NCI-H2081 treated with DMSO at 0.1 percent for 48 hours (cell line): ENCODE measurements at places on chromosomes 1 and 21.
A peak's percentile ranks its signal among the peaks of the same experiment; 100 is the strongest.

DNA sequence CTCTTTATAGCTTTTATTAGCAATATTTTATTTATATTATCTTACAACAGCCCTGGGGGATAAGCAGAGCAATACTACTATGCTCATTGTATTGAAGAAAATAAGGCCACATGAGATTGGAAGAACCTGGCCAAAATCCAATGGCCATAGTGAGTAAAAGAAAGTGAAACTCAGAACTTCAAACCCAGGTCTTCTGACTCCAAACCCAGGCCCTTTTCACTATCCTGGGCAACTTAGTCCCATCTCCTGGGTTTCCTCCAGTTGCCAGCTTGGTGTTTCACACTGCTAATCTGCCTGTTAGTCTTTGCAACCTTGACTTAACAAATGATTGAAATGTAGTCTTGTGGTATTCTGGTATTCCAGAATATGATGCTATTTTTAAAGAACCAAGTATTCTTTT is 22.4 kb upstream of the EXO1 start:
- DNase-seq = no peak

- DNase-seq = no peak
Measured at GRCh38 chr21:32411350-32412161, 950 bp upstream of the EVA1C start.

DNA sequence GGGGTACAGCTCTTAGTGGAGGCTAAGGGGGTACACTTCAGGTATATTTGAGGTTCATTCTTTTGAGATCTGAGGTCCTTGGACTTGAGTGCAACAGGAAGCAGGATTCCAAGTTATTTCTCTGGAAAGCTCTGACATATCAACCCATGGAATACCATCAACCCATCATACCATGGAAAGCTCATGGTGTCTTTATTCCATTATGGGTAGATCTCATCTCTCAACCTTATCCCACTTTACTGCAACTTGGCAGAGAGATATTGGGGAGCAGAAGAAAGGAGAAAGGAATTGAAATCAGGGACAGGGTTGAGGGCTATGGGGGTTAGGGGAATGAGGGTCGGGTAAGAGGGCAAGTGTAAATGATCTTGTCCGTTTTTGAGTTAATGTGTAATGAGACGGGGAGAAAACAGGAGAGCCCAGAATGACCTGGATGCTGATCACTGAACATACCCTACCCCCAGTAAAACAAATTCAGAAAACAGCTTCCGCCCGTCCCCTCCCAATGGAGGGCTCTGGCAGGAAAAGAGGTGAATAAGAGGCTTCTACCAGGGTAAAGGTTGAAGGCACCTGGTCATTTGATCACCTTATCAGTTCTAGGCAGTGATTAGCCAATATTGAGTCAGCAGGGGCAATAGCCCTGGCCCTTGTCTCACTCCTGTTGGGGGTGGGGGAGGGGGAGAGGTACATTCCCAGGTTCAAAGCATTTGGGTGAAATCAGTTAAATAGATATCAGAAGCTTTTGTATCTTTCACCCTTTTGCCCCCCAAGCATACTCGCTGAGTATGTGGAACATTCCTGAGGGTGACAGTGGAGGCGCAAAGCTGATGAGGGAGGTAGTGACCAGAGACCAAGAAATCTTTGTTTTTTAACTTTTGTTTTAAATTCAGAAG is 622 bp upstream of the APOA2 start:
- no peak for DNase-seq

DNA sequence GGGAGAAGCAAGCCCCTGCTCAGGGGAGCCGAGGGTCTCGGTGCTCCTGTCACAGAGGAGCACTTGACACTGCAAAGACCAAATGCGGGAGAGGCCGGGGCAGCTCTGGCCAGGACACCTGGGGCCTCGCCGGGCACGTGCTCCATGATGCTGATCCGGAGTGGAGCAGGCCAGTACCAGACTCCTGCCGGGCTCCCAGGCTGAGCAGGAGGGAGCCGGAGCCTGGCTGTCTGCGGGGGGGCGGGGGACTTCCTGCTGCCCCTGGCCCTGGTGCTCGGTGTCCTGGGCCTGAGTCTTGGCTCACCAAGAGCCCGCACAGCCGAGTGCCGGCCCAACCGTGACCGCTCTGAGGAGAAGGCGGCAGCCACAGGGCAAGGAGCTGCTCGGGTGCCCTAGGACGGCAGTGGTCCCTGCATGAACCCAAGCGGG is 38.5 kb upstream of the TMEM52 start:
- no peak for DNase-seq

DNA sequence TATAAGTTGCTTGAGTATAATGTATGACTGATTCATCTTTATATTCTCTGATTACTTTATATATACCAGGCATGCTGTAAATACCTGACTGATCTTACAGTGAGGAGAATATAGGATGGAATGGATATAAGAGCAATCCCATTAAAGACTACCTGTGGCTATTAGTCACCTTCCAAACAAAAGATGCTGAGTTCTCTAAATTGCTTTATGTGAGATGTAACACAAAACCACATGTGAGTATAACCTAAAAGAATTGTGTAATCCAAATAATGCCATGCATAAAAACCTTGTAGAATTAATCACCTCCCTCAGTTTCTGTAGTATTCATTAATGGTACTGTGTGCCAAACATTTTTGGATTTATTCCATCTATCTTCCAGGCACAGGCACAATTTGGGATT is 134.6 kb upstream of the LRRC7 start:
- no peak for DNase-seq

GRCh38 chr1:71196685-71197084 is 115.8 kb upstream of the ZRANB2 start:
- DNase-seq = peak; percentile 7

GRCh38 chr21:39660191-39660980 is 47.6 kb downstream of the B3GALT5 start:
- DNase-seq = peak; percentile 36

GRCh38 chr1:156434989-156435544 is 65.5 kb downstream of the MEF2D start:
- no peak for DNase-seq

DNA sequence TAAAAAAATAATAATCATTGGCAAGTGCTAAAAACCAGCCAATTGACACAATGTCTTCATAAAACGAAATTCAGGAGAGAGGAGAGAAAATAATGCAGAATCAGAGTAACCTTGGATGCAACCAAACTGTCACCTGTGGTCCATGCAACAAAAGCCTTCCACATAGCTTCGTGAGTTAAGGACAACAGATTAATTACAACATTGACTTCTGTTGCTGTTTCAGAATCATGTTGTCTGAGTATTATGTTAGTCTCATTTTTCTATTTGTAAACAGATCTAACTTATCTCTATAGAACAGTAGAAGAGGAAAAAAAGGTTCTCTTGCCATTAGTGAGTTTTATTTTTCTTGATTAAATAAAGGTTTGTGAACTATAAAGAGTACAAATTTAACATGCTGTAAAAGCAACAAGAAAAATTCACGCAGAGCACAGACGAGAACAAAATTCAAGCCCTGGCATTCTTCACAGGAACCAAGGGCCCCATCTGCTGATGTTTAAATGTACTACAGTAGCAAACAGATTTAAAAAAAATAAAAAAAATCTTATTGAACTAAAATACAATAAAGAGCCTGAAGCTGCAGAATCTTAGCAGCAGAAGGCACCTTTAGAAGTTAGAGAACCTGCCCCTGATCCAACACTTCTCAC is 381.1 kb upstream of the PKN2 start:
- DNase-seq = no peak

DNA sequence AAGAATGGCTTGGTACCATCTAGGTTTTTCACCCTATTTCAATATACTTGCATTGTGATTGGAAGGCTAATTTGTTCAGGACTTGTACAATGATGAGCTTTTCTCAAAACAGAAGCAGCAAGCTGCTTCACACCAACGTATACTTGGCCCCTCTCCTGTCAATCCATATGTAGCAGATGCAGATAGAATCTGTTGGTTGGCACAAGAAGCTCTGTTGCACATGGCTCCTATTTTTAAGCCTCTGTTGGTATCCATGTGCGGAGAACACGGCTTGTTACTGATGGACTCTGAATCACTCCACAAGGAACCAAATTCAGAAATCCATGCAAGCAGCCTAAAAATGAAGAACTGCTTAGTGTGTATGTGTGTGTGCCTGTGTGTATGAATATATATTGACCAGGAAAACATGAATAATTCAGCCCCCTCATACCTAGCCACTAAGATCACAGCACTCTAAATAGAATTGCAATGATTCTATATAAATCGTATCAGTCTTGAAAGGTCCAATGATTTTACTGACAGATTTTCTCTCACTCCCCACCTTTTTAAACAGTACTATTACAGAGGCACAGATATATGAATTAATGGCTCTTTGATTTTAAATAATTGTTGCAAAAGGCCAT is 258.4 kb upstream of the DPYD start:
- no peak for DNase-seq

DNA sequence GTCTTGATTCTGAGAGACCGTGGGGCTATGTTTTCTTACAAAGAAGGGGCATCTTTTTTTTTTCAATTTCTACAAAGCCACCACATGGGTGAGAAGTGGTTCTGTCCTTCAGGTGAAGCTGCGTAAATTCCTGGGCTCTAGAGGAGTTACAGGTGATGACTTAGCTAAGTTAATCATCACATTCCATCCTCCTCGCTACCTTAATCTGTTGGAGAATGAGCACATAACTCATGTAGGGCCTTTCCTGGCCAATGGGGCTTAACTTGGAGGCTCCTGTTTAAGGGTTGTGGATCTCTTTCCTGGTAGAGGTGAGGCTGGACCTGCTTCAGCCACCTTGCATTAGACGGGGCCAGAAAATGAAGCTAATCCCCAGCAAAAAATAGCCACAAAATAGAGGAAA is 19.9 kb downstream of the REG4 start:
- no peak for DNase-seq

DNA sequence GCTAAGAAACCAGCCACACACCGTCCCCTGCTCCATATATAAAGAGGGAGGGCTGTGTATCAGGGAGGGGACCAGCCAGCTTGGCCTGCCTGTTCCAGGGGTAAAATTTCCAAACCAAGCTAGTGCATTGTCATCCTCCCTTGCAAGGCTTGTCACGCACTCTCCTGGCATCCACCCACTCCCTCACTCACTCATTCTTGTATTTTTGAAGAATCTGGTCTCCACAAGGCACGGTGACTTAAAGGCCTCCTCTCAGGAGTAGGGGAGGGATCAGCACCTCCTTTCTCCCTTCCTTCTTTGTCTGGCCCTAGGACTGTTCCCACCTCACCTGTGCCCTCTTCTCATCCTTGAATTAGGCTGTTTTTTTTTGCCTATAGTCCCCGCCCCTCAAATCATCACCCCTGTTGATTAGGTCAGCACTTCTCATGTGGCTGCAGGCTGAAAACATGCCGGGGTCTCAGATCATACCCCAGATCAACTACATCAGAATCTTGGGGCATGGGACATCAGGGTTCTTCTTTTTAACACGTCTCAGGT is 5.0 kb downstream of the ABCA4 start:
- no peak for DNase-seq

DNA sequence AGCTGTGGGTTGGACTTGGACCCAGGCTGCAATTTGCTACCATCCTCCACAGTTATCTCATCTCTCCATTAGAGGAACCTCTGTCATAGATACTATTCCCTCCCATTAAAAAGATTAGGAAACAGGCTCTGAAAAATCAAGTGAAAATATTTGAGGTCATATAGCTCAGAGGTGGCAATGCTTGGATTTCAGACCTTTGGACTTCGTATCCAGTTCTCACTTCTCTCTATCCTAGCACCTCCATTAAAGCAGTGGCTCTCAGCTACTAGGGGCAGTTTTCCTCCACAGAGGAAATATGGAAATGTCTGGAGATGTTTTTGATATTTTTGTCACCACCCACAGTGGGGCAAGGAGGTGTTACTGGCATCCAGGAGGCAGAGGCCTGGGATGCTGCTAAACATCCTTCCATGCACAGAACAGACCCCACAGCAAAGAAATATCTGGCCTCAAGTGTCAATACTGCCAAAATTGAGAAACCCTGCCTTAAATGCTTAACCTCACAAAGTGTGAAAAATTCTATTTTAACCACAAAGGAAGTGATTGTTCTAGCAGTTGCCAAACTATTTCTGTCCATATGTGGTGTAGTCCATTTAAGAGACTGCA is 54.1 kb downstream of the C8A start:
- DNase-seq = no peak

GRCh38 chr1:53220962-53221286 is 490 bp upstream of the CZIB start:
- DNase-seq = no peak

DNA sequence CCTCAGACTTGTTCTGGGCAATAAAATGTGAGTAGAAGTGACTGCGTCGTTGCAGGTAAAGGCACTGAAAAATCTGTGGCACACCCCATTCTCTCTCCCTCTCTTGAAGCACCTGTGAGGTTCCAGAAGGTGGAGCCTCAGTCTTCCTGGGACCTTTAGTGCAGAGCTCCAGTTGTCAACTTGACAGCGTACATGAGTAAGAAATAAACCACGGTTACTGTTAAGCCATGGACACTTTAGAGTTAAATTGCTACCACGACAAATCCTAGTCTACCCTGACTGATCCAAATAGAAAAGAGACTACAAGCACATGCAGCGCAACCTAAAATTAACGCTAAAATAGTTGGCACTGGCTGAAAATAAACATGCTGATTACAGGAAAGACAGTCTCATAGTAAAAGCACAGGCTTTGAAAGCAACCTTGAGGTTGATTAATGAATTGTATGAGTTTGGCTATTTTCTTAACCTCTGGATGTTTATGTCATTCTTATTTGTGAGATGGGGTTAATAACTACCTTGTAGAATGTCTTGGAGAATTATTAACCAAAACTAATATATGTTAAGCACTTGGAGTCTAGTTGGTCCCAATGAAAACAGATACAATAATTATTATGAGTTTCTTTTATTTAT is 93.0 kb upstream of the PLPPR4 start:
- DNase-seq = no peak

DNA sequence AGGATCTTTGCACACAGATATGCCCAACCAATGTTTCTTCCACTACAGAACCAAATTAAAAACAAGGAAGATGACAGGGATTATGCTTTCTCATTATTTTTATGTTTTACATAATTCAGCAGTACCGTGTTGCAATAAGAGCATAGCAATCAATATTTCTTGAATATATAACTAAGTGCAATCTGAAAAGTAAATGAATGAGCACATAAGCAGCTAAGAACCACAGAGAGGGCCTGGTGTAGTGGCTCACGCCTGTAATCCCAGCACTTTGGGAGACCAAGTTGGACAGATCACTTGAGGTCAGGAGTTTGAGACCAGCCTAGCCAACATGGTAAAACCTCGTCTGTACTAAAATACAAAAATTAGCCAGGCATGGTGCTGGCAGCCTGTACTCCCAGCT is 423.7 kb downstream of the MRPL39 start:
- no peak for DNase-seq

DNA sequence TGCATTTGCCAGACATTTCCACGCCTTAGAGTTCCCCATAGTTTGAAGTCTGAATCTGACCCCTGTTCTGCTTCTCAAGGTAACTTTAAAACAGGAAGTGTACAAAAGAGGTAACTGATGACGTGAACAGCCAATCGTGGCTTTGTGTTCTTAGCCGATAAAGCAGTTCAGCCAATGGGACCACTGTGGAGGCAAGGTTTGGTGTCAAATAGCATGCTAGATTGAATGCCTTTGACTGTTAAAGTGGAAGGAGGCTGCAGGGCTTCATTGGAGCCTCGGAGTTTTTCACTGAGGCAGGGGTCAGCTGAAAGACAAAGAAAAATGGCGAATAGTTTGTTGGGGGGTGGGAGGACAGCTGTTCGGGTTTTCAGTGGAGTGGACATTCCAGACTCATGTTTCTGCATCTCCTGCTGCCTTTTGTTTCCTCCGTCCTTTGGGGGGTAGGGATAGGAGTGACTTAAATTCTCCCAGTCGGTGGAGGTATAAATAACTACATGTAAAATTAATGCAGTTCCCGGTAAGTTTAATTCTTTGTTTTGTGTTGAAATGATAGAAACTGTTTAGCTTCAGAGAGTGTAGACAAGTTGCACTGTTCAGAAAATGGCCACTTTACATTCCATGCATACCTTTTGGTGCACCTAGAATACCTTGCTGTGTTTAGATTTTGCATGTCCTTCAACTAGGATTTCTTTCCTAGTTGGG is 17.7 kb downstream of the NFYC start:
- peak; percentile 94 for DNase-seq
